CD4-positive, alpha-beta T cell (primary cell): ENCODE measurements at places on chromosomes 7 and 10.

DNA sequence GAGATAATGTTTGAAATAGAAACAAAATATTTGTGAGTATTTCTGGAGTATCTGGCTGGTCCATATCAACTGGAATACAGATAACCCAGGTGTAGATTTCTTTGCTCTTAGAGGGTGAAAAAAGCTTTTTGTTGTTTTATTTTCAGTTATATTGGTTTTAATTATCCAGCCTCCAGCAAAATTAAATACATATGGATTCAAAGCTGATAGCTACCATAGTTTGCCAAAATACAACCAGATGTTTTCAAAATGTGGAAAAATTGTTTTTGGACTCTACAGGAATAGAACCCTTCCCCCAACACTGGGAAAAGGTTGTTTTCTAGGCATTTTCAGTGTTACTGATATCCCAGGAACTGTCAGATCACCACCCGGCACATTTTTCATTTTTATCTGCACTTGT is 30.1 kb downstream of the LRRC17 start:
- DNase-seq: no peak

- DNase-seq: no peak
These were observed 41.4 kb downstream of the BRAF start for GRCh38 chr7:140883378-140883777.

GRCh38 chr10:83897626-83898025 is 241.7 kb upstream of the GHITM start:
- no peak for DNase-seq

DNA sequence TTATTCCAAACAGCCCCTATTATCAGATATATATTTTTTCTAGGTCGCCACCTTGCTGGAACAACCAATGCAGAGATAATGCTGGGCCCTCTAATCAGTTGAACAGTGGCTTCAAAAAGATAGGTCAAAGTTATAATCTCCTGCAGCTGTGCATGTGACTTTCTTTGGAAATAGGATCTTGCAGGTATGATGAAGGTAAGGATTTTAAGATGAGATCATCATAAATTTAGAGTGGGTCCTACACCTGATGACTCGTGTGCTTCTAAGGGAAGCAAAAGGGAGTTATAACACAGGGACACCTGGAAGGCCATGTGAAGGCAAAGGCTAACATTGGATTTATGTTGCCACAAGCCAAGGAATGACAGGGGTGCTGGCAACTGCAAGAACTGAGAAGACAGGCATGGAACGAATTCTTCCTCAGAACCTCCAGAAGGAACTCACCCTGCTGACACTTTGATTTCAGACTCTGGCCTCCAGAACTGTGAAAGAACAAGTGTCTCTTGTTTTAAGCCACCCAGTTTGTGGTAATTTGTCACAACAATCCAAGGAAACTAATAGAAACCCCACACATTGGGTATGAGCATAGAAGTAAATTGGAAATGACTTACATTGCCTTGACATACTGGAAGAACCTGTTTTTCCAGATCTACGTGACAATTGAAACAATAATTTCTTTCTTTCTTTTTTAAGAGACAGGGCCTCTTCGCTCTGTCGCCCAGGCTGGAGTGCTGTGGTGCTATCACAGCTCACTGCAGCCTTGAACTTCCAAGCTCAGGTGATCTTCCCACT is 34.4 kb downstream of the CCDC71L start:
- DNase-seq: no peak

DNA sequence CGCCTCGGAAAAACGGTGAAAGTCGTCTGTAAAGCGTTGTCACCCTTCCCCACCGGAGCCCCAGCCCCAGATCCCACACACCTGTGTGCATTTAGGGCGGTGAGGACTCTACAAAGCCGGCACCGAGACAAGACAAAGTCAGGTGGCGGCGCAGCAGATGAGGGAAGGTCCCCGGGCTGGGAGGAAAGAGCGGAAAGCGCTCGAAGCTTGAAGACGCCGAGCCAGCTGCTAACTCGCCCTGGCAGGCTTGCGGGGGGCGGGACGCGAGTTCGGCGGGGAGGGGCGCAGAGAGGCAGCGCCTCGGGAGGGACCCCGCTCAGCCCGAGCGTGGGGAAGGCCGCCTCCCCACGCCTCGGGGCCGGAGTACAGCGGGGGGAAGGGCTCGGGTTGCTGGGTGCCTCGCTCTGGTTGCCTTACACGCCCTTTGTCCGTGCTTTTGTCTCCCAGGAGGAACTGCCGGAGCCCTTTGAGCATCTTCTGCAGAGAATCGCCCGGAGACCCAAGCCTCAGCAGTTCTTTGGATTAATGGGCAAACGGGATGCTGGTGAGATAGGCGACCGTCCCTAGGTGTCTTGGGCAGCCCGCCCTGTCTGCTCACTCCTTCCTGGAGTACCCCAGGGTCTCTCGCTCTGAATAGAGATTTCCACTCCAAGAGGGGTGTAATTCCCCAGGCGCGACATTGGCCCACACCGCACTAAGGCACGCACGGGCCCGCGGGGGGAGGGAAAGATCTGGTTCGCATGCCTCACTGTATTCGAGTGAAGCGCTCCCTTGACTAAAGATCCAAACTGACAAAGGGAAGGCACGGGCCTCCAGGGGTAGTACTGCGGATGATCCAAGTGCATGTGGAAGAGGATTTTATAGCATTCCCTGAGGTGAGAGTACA is 1.6 kb downstream of the TAC1 start:
- no peak for DNase-seq

- no peak for DNase-seq
These were observed at the start of gene MYO3A for GRCh38 chr10:25933653-25934608. Gene MYO3A, plus strand, starts transcription at chr10:25934229. Its CDS starts 17,882 bp downstream, at chr10:25952111.
